ENCODE measurements at places on chromosomes 7 and 10. TPM values are rescaled to one million over a fixed set of nuclear protein-coding genes. Genes with fewer than 3 reads are reported as not detected.
A peak's percentile ranks its signal among the peaks of the same experiment; 100 is the strongest.

- DNase-seq: peak; percentile 98
Observed at GRCh38 chr10:14648005-14648765, 126.5 kb downstream of the FAM107B start.

GRCh38 chr7:114856625-114857024 lies 65.3 kb upstream of the MDFIC start:
- DNase-seq: no peak

DNA sequence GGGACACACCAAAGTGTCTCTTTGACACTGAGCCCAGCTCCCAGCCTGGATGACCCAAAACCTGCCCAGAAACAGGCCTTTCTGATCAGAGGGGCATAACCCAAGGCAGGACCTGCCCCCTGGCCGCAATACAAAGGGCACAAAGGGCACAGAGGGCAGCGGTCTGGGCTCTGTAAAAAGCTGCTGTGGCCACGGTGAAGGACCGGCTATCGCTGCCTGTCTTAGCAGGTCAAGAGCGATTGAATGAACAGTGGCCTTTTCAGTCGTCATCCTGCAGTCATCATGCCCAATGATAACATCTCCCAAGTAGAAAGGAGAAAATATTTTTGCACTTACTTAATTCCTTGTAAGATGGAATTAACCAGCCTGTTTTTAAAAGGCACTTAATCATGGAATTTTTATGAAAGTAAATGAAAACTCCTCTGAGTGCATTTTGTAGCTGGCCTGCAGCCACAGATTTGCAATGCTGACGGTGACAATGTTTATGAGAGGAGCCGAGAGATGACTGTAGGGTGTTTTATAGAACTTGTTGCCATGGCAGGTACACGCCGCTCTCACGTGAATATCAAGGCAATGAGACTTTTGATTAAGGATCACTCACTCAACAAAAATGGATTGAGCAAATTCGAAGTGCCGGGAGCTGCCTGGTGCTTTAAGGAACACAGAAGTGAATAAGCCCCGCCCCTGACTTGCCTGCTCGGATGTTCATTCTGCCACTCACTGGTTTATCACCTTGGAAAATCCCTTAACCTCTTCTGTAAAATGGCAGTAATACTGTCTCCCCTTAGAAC lies 47.3 kb upstream of the BHLHA15 start:
- DNase-seq: peak; percentile 20

- DNase-seq: peak; percentile 7
Observed at GRCh38 chr7:106644999-106645398, 16.0 kb downstream of the CCDC71L start.

CCL24 gene
- not detected for total RNA-seq

DNA sequence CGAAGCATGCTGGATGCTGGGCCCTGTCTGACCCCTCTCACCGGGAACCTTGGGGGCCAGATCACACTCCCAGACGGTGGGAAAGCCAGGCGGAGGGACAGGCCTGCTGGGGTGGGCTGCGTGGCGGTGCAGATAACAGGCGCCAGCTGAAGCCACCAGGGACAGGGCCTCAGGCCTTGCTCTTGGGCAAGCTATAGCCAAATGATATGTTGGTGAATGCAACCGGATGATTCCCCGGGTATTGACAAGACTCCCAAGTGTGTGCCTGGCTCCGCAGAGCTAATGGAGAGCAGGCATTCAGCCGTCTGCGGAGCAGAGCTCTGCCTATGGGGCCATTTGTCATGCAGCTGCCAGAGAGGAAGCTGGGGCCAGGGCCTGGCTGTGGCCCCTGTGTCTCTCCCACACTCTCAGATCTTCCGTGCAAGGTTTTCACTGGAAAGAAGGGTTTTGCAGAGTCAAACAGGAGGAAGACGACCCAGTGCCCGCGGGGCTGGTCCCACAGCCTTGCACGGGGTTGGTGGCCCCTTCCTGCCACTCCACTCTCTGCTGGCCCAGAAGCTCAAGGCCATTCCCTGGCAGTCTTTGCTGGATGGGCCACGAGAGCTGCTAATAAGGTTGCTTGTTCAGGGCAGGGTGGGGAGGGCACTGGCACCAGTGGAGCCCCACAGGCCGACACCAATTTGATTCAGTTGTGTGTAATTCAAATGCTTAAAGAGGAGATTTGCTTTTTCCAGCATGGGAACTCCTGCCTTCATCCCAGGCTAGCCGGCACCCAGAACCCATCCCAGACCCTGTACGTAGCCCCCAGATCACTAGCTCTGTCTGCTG lies 91.8 kb downstream of the PRKAG2 start:
- no peak for DNase-seq

DNA sequence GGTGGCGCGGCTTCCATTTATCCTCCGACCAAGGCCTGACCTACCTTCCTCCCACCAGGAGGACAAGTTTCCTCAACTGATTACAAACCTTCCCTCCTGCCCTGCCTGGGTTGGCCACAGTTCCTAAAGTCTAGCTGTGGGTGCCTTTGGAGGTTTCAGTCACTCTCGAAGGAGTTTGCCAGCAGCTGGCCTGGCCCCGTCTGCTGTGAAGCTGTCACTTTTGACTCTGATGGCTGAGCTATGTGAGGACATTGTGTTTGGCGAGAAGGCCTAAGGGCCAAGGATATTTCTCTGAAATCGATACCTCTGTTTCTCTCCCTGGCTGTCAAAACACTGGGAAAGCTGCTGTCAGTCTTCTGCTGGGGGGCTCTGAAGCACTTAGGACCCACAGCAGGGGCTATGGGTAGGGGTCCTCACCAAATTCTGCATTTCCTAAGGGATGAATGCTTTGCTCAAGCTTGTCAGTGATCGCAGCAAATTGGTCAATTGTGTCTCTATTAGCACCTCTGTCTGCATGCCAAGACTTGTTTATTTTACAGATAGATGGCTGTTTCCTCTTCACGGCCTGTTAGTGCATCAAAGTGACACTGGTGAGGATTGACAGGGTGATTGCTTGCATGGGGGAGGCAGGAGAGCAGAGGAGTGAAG lies 31.9 kb upstream of the SAMD8 start:
- no peak for DNase-seq

DNA sequence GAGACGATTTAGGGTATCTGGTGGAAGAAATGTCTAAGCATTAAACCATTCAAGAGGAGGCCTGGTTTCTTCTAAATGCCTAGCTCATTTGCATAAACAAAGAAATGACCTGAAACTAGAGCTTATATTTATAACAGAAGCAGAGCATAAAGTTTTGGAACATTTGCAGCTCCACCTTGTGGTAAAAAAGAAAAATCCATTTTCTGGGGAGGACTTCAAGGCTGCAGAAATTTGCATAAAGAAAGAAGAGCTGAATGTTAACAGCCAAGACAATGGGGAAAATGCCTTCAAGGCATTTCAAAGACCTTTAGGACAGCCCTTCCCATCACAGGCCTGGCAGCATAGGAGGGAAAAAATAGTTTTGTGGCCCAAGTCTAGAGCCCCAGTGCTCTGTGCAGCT lies 362.0 kb downstream of the ZNF248 start:
- DNase-seq: no peak

DNA sequence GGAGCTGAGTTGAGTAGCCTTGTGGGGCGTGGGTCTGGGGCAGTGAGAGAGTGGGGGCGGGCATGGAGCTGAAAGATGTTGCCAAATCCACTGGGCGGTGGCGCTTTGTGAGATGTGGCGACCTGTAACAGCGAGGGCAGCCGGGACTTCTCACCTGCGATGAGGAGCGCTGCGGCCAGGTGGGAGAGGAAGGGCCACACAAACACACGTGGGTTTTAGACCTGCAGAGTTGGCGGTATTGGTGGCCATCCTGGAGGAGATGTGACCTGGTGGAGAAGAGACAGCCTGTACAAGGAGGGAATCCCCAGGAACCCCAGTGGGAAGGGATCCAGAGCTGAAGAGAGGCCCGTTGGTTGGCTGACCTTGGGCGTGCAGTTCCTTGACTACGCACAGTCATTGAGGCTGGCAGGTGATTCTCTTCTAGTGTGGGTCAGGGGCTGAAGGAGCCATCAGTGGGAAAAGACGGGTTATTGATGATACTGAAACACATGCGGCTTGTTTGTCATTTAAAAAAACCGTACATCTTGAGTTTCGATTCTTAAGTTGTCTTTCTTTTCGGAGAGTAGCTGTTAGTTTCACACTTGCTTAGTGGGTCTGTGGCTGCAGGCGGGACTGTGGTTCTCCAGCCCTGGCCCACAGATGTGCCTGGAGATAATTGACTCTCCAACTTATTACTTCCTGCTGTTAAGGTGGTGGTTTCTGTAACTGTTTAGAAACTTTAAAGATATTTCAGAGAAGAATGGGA lies 2.4 kb downstream of the CHST12 start:
- no peak for DNase-seq

TFPI2 gene
- total RNA-seq: 27.7 TPM

ELN gene
- 583 TPM for total RNA-seq

DNA sequence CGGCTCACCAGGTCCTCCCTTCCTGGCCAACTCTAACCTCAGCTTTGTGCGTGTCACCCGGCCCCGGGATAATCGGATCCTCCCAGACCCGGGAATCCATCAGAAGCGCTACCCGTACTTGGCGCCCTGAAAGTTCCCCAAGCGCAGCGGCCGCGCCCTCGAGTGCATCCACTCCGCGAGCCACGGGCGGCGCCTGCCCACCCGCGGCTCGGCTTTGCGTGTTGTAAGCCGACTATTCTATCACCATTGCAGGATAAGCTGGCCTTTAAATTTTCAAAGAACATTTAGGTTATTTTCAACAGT lies 35.7 kb upstream of the EBLN1 start:
- no peak for DNase-seq

ITPRID1 gene
- total RNA-seq: 25.0 TPM

DNA sequence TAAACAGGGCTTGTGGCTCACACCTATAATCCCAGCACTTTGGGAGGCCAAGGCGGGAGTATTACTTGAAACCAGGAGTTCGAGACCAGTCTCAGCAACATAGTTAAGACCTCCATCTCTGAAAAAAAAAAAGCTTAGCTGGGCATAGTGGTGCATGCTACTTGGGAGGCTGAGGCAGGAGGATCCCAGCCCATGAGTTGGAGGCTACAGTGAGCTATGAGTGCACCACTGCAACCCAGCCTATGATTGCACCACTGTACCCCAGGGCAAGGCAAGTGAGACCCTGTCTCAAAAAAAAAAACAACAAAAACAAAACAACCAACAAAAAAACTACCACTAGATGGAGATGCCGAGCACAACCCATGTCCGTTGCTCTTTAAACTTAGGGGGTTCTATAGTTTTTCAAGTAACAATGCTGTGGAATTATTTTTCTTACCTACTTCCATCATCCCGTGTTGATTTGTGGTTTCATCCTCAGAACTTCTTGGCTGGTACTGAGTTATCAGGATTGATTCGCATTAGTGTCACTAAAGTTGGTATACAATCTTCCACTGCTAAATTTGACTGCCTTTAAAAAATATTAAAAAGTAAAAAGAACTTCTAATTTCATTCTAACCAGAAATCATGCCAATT lies 12.2 kb upstream of the REPIN1 start:
- no peak for DNase-seq

TFR2 gene
- 2.4 TPM for total RNA-seq

- no peak for DNase-seq
Observed at GRCh38 chr10:421170-421569, 268.3 kb downstream of the DIP2C start.

HOXA3 gene
- 0.96 TPM for total RNA-seq

GRCh38 chr10:59336632-59337031 lies 25.7 kb downstream of the FAM13C start:
- peak; percentile 66 for DNase-seq

DNA sequence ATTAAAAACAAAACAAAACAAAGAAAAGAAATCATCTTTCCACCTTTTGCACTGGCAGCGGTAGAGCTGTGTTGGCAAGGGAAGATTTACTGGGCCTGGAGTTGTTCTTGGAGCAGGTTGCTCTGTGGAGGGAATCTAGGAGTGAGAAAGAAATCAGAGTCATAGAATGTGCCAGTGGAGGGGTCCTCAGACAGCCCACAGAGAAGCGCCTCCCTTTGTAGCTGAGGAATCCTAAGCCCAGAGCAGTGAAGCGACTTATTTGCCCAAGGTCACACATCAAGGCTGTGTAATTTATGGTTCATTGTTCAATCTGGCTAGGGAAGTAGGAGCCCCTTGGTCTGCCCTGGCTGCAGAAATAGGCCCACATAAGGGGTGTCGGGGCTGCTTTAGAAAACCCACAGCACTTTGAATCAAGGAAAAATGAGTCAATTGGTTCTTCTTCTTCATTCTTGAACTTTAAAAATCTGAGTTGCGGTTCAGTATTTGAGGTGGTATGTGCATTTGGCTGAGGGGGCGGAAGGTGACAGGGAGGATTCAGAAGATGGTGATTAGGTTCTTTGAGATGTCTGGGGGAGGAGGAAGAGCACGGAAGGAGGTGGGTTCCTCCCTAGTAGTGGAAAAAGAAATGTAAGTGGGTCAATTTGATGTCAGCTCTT lies 253.7 kb downstream of the PTEN start:
- DNase-seq: no peak

DNA sequence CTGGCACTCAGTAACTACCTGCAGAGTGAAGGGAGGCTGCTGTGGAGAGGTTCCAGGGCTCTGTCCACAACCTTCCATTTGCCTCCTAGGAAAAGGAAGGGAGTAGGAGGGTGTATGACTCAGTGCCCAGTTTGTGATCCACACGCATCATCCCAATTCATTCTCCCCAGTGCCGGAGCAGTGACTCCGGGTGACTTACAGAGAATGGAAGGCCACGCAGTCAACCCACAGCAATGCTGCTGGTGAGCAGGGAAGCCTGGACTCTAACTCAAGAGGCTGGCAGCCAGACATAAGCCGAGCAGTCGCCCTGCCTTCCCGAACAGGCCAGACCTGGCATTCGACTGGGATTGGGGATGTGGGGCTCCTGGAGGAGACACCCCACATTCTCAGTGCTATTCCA lies 139.9 kb downstream of the SH3PXD2A start:
- peak; percentile 31 for DNase-seq

DNA sequence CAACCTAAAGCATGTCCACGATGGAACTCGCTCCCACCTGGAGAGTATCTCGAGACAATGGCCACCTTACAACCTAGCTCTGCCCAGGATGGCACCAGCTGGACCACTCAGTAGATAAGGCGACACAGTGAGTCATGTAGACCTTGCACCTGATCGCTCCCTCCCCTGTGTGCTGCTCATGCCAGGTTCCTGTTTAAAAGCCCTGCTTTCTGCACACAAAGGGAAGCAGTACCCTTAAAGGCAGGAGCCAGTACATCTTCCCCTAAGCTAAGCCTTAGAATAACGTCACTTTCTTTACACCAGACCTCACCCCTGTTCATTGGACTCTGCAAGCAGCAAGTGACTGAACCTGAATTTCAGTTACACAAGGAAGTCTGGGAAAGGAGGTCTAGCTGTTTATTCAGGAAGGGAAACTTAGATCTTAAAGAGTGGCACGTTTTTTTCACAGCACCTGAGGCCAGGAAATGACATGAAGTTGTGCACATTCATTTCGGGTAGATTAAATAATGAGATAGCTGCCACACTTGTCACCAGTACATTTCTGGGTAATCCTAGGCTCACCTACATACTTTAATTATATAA lies 117.9 kb downstream of the MTPAP start:
- peak; percentile 51 for DNase-seq

TAS2R4 gene
- 4.1 TPM for total RNA-seq

DNA sequence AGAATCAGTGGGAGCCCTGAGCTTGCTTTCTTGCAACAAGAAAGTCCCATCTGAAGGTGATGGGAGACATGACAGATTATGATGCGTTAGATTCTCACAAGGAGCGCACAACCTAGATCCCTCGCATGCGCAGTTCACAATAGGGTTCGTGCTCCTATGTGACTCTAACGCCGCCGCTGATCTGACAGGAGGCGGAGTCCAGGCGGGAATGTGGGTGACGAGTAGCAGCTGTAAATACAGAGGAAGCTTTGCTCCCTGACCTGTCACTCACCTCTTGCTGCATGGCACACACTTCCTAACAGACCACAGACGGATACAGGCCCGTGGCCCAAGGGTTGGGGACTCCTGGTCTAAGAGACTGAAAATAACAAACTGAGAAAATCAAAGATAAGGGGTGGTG lies 1163.4 kb upstream of the AUTS2 start:
- DNase-seq: no peak

- no peak for DNase-seq
Observed at GRCh38 chr7:10106609-10107008, 867.1 kb upstream of the PHF14 start.

Measured in umbilical cord (tissue), 2 donors.